ENCODE measurements at places on chromosomes 16 and 17.

GRCh38 chr16:19502395-19503131 is 19.3 kb downstream of the GDE1 start:
- DNase-seq = peak; percentile 8

GRCh38 chr16:14202697-14203096 is 131.6 kb downstream of the MRTFB start:
- no peak for DNase-seq

DNA sequence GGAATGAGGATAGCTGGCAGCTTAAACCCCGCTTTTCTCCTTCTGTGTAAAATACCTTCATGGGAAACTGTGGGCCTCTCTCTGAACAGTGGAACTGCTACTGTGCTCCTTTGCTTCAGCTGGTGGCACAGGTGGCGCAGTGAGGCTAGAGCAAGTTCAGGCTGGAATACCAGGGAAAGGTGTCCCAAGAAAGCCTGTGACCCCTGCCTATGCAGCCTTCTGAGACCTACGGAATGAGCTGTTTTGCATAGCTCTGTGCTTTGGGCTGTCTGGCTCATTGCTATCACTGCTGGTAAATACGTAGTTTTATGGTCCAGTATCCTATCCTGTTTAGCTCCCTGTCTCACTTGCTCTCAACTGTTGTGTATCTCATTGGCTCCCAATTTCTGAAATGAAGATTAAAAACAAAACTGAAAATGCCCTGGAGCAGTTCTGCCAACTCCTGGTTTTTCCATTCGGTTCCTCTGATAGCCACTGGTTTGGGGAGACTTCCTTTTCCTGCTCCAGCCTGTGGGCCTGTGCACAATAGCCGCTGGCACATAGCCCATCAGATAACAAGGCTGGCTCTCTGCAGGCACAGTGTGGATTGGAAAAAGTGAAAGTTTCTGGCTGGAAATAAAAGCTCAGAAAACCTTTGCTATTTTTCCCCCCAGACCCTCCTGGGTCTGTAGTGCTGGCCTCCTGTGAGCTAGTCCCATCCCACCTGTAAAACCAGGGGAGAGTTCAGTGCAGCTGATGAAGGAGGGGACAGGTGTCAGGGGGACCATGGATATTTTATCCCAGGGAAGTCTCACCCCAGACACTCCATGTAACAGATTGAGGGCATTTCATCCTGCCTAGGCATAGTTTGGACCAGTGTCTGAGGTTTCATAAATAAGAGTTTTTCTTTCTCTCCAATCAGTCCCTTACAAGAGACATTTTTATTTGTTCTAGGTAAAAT is 24.0 kb downstream of the LIMD2 start:
- DNase-seq = no peak

DNA sequence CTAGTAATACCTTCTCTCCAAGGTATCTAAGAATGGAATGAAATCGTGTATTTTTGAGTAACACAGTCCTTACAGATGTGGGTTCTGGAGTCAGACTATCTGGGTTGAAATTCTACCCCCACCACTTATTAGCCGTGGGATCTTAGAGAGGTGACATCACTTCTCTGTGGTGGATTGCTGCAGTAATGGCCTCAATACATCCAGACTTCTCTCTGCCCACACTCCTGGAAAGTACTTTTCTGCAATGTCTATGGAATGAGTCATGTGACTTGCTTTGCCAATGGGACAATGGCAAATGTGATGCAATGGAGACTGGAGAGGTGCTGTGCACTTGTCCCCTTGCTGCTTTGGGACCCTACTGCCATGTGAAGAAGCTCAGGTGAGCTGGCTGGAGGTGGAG is 418.2 kb downstream of the HAPSTR1 start:
- no peak for DNase-seq

DNA sequence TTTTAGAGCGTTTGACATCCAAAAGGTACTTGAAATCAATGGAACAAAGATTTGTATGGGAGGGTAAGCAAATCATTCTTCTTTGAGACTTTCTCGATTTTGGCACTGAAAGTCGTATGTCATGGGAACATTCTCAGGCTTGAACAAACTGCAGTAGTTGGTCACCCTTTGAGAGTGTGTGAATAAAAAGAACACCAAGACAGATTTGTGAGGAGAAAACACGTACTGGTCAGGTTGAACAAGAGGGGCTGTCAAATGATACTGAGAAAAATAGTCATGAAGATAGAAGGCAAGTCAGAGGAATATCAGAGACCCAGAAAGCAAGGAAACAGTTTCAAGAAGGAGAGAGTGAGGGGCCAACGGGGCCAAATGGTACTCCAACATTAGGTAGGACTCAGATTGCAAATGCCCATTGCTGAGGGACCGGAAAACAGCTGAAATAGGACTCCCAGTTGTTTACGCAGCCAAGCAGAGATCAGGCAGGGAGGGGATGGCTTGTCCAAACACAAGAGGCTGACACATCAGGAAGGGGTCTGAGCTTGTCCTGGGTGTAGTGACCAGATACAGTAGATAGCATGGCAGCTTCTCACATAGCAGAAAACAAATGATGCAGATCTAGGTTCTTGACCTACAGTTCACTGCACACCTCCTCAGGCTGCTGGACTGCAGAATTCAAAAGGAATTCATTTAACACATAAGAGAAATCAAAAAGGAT is 74.5 kb upstream of the MYOCD start:
- no peak for DNase-seq

- DNase-seq = no peak
These were observed 1.2 kb downstream of the USP7 start for GRCh38 chr16:8962393-8963009.

DNA sequence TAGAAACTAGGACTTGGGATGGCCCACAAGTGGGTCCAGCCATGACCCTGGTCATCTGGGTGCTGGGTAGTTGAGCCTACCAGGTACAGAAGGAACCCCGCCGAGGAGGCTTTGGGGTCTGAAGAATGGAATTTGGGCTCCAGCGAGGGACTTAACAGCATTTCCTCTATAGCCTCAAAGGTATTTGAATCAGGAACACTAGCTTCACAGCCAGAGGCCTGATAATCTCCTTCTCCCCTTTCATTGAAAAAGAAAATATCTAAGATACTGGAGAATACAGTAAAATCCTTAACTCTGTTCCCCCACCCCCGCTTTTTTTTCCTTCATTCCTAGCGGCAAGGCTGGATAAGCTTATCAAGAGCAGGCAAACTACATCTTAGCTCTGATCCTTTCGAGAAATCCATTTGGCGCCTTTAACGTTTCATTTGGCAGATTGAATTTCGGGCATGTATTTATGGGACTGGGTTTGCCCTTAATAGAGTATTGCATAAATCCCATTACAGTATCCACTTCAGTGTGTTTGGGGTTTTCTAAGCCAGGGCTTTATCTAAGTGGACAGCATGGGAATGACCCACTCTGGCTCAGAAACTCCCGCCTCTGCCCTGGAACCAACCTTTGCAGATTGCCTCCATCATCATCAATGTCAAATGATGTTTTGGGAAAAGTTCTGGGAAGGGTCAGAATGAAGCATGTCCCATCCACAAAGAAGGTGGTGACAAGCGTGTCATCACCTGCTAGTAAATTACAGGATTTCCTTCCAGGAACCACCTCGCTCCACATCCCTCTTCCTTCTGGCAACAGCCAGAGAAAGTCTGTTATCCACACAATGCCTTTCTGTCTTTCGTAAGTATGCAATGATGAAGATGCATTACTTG is 36.9 kb downstream of the XYLT1 start:
- no peak for DNase-seq

DNA sequence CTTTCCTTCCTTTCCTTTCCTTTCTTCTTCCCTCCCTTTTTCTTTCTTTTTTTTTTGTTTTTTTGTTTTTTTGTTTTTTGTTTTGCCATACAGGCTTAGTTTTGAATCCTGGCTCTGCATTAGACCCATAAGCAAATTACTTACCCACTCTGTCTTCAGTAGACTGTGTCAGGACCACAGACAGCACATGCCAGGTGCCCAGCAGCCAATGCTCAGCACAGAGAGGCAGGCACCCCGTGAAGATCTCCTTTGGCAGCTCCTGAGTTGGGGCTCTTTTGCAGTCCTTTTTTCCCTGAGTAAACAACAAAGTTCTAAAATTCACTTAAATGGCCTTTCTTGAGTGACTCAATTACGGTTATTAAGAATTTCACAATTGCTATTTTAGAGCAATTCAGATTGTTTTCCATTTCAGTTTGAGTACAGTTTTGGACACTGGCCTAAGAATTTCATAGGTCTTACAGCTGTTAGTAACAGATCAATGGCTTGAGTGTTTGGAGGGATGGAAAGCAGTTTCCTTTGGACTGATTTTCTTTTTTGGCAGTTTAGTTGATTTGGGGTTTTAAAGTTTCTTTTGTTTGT is 26.2 kb upstream of the SLC5A11 start:
- no peak for DNase-seq

DNA sequence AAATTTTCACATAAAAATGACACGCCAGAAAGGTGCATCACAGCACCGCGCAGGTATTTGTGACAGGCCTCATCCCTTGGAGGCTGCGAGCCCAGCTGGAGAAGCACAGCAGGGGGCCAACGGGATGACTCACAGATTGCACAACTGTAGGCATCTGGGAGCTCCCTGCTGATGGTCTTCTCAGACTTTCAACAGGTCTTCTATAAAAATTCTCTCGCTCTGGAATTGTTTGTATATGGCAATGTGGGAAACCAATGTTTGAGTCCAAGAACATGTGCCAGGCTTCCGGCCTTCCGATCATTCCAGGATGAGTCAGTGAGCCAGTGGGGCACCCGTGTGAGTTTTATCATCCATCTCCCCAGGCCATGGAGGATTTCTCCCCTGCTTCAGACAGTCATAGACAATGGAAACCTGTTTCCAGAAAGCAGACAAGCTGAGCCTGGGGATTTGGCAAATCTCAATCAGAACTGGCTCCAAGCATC is 24.1 kb upstream of the ADORA2B start:
- no peak for DNase-seq

GRCh38 chr16:56319376-56319775 is 106.0 kb downstream of the AMFR start:
- no peak for DNase-seq

- DNase-seq = no peak
These were observed 76.0 kb downstream of the CACNG3 start for GRCh38 chr16:24332178-24332577.

DNA sequence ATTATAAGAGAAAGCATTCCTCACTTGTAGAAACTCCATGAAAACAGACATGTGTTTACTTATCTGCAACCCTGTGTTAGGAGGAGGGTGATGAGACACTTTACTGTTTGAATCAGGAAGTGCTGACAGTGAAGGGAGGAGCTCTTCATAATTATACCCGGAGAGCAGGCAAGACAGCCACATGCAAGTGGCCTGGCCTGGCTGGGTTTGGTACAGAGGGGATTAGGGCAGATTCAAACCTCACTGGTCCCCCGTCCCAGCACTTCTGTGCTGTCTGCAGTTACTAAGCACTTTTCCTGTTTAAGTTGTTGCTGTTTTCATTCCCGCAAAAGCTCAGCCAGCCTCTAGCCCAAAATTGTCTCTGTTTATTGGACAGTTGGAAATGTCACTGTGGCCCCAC is 78.5 kb downstream of the WWOX start:
- DNase-seq = no peak

DNA sequence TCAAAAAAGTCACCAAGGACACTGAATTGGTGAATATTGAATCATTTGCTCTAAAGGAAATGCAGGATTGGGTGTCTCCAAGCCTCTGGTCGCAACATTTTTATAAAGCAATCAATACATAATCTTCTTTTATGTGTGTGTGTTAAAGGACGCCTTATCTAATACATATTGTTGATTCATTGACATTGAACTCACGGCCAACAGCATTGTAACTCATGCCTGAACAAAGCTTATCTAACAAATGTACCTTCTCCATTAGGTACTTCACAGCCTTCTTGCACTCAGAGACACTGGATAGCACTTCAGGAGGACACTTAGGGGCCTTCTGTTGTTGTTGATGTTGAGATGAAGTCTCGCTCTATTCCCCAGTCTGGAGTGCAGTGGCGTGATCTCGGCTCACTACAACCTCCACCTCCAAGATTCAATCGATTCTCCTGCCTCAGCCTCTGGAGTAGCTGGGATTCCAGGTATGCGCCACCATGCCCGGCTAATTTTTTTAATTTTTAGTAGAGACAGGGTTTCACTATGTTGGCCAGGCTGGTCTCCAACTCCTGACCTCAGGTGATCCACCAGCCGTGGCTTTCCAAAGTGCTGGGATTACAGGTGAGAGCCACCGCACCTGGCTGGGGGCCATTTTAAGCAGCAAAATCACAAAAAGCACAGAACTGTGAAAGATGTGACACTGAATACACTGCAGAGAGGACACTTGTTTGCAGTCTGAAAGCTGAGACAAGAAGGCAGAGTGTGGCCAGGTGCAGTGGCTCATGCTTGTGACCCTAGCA is 13.2 kb upstream of the PDXDC1 start:
- no peak for DNase-seq

- no peak for DNase-seq
These were observed 19.9 kb downstream of the COTL1 start for GRCh38 chr16:84597931-84598351.

DNA sequence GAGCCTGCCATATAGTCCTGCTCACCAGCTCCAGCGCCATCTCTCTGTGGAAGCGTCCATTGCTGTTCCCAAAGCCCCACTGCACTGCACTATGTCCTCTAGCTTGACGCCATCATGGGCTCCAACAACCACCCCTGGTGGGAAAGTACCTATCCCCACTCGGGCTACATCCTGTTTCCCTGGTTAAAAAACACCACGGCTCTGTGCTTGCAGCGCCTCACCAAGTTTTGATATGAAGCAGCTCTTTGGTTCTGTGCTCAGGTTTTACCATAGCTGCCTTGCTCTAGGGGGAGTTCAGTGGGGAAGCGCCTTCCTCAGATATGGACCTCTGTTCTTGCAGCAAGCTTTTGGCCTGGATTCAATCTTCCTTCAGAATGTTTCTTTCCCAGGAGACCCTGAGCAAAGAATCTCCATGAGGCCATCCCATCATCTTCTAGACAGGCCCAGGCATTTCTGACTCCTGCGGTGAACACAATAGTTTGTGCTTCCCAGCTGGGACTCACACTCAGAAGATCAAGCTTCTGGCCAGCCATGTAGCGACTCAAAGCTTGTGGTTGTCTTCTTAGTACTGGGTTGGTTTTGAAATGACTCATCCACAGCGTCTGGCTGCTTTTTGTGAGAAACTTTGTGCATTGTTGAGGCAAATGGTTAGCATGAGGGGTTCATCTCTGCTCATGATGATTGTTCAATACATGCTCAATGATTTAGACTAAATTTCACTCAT is 39.5 kb downstream of the DYNLRB2 start:
- peak; percentile 29 for DNase-seq

DNA sequence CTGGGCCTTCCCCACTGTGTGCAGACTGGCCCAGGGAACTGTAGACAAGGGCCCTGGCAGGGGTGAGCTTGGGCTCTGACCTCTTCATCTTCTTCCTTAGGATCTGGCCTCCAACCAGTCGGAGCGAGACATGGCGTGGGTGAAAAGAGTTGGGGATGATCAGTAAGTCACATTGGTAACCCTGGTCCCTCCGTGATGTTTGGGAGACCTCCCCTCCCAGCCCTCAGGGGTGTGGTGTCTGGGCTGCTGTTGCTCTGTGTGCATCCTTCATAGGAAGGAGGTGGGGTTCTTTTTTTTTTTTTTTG is 5.5 kb downstream of the TBKBP1 start:
- no peak for DNase-seq

Measured in stimulated activated CD8-positive, alpha-beta memory T cell treated with anti-CD3 and anti-CD28 coated beads, Interleukin-2, amount 100 ng/mL, for 1 hour (primary cell).